Stimulated activated CD8-positive, alpha-beta memory T cell treated with anti-CD3 and anti-CD28 coated beads, Interleukin-4, amount 100 ng/mL, for 4 hours (primary cell): ENCODE measurements at places on chromosomes 7 and 10.
A peak's percentile ranks its signal among the peaks of the same experiment; 100 is the strongest.

DNA sequence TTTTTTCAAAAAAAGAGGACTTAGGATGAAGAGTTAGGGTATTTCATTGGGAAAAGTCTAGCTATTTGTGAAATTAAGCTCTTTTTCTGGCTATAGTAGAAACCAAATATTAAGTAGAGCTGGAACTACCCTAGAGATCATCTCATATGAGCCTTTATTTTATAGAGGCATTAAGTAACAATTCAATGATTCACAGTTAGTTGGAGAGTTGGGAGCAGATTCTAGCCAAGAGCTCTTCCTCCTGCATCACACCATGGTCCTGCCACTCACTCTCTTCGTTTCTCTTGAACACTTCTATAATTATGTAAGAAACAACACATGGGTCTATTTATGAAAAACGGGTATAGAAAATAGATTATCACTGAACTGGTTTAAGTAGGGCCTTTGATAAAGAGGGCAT lies 76.1 kb upstream of the ANK3 start:
- no peak for DNase-seq

DNA sequence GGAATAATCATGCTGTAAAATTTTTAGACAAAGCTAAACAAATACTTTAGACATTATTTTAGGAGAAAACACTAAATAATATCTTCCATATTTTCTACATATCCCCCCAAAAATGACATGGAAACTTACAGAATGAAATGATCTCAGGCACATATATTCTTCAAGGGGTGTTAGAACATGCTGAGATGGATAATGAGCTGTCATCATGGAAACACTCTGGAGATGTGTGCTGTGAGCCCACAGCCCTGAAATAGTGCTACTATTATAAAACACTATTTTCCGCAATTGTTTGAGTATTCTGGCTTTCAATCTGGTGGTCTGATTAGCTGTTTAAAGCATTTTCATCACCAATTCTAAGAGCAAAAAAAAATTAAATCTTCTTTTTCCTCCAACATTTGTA lies 385.7 kb downstream of the PHTF2 start:
- DNase-seq = no peak

GRCh38 chr7:123624527-123625183 lies 23.0 kb downstream of the ASB15 start:
- peak; percentile 33 for DNase-seq

DNA sequence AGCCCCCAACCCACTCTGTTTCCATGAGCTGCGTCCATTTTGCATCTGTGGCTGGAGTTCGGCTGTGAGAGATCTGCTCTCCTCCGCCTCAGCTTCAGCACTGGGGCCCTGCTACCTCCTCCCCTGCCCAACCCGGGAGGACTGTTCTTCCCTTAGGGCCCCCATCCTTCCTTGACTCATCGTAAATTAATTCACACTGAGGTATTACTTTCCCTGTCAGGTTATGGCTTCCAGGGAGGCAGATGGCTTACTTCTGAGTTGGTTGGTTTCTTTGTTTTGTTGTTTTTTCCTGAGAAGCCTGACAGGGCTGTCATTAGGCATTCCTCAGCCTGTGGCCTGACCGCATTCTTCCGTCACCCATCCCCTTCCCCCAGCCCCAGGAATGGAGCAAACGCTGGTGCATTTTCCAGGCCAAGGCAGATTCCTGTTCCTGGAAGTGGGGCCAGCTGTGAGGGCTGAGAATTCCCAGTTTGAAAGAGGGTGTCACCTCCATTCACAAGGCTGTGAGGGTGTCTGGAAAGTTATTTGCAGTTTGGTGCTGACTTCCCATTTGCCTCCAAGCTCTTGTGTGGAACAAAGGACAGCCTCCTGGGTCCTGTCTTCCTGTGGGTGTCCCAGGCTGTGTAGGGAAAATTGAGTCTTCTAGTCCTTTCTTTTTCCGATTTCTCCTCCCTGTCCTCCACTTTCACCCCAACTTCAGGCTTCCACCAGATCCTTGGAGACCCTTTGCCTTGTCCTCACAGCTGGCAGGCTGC lies 11.7 kb downstream of the CPA5 start:
- DNase-seq = no peak

DNA sequence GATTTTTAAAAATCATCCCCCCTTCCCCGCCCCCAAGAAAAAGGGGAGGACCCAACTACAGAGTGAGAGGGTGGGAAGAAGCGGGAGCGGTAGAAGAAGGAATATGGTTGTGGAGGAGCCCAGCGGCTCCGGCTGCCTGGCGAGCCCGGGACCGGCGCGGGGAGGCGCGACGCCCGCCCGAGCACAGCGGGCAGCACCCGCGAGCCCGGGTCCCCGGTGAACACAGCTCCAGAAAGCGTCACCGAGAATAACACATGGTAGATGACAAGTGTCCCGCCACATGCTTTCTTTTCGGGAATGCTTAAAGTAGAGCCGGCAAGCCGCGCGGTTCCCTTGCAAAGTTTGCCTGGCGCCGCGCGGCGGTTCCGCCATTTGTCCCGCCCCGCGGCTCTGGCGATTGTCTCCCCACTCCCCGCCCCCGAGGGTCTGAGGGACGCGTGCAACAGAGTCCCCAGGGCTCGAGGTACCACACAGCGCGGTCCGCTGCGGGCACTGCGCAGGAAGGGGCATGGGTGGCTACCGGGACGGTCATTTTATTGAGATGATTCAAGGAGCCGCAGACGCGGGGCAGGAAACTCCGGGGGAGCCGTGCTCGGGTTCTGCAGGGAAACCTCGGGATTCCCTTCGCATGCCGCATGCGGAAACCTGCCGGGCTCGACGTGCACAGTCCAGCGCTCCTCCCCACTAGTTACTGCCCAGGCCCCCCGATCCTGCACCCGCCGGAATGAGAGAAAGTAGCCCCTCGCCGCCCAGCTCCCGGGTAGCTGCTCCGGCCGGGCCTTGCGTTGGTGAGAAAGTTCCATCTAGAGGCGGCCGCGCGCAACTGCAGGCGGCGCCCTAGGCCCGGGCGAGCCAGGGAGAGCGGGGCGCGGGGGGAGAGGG lies 781 bp upstream of the GRM8 start:
- DNase-seq = no peak

DNA sequence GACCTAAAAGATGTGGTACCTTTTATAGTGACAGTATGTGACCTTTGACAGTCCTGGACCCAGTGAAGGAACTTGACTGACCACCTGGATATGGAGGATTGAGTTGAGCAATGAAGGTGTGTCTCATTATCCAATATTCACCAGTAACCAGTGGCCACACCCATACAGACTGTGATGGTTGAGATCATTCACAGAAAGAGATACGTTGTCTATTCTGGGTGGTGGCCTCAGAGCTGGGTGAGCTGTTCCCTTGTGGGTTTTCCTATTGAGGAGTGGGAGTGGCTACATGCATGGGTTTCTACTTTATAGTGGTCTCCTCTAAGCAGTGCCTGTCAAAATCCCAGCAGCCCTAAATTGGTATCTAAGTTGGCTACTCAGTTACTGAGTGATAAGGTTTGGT lies 507.4 kb downstream of the SORCS3 start:
- no peak for DNase-seq

- DNase-seq = peak; percentile 2
Measured at GRCh38 chr10:13271552-13272163, 28.2 kb downstream of the PHYH start.

DNA sequence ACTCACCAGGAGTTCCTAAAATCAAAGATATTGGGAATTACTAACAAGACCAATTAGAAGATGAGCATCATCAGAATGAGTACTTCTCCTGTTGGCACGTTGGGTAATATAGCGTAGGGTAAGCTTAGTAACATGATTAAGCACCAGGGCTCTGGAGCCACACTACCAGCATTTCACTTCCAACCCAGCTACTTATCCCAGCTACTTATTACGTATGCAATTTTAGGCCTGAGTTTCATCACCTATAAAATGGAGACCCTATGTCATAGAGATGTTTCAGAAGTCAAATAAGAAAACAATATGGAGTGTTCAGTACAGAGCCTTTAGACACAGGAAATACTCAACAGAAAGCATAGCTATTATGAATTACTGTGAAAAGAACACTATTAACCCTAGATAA lies 19.0 kb downstream of the GDI2 start:
- no peak for DNase-seq

DNA sequence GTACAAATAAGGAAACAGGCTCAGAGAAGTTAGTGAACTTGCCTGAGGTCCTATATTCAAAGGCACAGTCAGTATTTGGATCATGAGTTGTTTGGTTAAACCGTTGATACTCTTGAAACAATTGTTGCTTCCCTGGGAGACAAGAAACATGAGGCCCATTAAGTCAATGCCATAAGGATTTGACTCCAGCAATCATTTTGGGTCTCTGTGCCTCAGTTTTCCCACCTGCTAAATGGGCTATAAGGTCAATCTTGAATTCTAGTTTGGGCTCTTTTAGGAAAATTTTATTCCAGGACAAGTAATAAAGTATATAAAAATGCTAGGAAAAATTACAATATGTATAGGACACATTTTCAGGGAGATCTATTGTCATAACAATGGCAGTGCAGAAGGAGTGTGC lies 202.1 kb downstream of the TMEM26 start:
- no peak for DNase-seq

GRCh38 chr7:73439410-73439704 lies 5.8 kb downstream of the FZD9 start:
- DNase-seq = no peak

GRCh38 chr7:43531700-43532099 lies 51.2 kb upstream of the STK17A start:
- DNase-seq = no peak

DNA sequence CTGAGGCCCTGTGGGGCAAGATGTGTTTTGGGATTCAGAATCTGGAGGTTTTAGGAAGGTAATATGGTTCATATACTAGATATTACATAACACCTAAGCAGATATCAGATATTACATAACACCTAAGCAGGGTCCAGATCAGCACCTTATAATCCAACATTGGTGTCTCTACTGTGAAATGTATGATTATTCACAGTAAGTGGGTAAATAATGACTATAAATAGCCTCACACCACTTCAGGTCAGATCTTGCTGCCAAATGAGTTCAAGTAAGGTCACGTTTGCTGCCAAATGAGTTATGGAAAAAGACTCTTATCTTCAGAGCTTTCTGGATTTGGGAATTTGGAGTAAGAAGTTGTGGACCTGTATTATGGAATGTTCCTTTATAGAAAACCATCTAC lies 14.6 kb downstream of the ADRB1 start:
- no peak for DNase-seq

- DNase-seq = no peak
Measured at GRCh38 chr7:48088559-48089045, 463 bp upstream of the UPP1 start.

DNA sequence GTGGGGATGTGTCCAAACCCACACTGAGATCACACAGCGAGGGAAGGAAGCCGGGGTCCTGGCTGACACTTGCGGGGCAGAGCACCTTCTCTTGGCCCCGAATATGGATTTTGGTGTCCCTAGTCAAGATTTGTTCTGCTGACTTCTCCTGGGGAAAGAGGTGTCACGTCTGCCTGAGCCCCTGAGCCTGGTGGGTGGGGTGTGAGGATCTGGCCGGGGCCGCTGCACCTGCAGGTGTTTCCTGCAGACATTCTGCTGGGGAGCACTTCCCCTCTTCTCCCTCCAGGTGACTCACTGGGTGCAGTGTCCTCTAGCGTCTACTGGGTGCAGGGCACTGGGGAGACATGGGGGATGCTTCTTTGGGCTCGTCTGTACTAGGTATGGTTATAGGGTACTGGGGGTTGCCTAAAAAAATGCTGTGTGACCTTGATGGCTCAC lies 99.2 kb downstream of the GRK5 start:
- DNase-seq = peak; percentile 54

DNA sequence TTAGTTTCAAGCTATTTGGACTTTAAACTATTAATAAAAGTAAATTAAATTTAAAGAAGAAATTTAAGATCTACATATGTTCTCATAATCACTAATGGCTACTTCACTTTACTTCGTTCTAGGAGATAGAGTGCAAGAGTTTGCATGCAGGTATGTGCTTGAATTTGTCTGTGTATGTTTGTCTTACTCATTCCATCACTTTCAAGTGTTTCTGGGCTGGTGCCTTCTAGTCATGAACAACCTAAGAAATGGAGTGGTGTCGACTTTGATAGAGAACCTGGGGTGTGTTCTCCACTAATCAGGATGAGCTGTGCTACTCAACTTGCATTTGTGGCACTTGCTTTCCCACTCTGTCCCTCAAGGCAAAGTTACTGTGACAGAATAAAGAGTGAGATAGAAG lies 169.9 kb downstream of the KCND2 start:
- DNase-seq = no peak

DNA sequence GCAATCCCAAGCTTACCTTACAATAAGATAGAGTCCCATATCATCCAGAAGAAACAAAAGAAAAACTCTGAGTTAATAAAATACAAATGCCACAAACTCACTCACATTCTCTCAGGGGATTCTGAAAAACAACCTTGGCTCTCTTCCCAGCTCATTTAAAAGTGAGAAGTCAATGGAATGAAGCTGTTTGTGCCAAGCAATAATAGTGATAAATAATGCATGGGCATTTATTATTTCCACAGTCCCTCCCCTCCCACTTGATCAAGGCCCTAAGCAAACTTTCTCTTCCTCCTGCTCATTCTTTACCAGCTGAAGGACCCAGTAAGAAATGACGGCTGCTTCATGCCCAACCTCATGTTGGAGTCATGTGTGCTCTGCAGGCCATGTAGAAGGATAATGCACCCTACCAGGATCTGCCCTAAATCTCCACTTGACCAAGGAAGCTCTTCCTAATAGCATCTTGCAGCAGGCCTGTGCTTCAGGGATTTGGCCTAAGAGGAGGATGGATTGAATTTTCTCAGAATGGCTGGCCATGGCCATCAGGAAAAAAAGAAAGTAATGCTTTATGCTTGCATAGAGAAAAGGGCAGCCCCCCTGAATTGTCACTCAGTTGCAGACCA lies 451.3 kb downstream of the GPAM start:
- no peak for DNase-seq

GRCh38 chr7:157522189-157522588 lies 185.4 kb downstream of the DNAJB6 start:
- no peak for DNase-seq

GRCh38 chr7:105662998-105663397 lies 81.7 kb upstream of the EFCAB10 start:
- no peak for DNase-seq

- no peak for DNase-seq
Measured at GRCh38 chr10:95550073-95550672, 11.0 kb downstream of the SORBS1 start.

- no peak for DNase-seq
Measured at GRCh38 chr7:120733143-120733542, 124.8 kb downstream of the TSPAN12 start.

DNA sequence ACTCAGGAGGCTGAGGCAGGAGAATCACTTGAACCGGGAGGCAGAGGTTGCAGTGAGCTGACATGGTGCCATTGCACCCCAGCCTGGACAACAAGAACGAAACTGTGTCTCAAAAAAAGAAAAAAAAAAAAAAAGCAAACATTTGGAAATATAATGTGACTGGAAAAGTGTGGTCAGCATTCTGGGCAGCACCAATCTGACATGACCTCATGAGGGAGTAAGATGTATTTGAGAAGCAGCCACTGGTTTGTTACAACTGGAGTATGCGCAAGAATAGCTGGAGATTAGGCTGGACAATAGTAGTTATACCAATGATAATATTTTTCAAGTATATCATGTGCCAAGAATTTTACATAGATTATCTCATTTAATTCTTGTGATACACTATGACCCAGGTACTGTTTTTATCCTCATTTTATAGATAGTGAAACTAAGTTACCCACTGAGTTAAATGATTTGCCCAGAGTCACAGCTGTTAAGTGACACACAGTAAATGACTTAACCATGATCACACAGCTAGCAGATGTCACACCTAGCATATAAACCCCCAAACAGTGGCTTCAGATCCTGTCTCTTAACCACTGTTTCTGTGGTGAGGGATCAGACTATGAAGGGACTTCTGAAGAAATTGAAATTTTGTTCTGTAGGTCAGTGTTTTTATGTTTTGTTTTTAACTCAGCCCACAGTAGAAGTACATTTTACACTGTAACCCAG lies 11.1 kb downstream of the MCU start:
- no peak for DNase-seq
